ENCODE measurements at places on chromosomes 2 and 18.
A peak's percentile ranks its signal among the peaks of the same experiment; 100 is the strongest.

- peak; percentile 89 for DNase-seq
Measured at GRCh38 chr2:220104871-220105351, 477.5 kb downstream of the SLC4A3 start.

DNA sequence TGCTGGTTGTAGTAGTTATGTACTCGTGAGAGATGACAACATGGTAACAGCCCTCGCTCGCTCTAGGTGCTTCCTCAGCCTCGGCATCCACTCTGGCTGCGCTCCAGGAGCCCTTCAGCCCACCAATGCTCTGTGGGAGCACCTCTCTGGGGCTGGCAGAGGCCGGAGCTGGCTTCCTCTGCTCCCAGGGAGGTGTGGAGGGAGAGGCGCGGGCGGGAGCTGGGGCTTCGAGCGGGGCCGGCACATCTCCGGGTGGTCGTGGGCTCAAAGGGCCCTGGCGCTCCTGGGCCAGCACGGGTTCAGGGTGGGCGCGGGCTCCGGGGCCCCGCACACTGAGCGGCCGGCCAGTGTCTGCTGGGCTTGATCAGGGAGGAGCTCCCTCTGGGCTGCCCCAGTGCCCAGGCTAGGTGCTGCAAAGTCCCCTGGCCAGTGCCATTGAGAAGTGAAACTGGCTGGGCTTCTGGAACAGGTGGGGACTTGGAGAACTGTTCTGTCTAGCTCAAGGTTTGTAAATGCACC, 1012.1 kb downstream of the CNTNAP5 start:
- no peak for DNase-seq

DNA sequence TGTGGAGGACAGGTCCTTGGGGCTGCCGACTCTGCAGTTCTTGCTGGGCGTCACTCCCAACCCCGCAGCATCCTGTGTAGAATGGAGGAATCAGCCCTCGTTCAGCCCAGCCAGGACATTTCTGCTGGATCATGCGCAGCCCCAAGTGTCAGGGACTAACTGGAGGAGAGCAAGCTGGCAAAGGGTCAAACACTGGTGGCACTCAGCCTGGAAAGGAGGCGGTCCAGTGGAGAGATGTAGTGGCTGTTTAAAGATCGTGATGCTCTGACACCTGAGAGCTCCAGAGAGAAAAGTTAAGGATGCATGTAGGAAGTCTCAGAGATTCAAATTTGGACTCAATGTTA, 63.6 kb upstream of the SH3RF3 start:
- DNase-seq, result no peak

- peak; percentile 88 for DNase-seq
Measured at GRCh38 chr2:98757904-98758421, 27.0 kb upstream of the MGAT4A start.

GRCh38 chr2:230849633-230850357, 14.9 kb upstream of the ITM2C start:
- no peak for DNase-seq

GRCh38 chr2:20531633-20532262, 84.9 kb downstream of the RHOB start:
- no peak for DNase-seq

DNA sequence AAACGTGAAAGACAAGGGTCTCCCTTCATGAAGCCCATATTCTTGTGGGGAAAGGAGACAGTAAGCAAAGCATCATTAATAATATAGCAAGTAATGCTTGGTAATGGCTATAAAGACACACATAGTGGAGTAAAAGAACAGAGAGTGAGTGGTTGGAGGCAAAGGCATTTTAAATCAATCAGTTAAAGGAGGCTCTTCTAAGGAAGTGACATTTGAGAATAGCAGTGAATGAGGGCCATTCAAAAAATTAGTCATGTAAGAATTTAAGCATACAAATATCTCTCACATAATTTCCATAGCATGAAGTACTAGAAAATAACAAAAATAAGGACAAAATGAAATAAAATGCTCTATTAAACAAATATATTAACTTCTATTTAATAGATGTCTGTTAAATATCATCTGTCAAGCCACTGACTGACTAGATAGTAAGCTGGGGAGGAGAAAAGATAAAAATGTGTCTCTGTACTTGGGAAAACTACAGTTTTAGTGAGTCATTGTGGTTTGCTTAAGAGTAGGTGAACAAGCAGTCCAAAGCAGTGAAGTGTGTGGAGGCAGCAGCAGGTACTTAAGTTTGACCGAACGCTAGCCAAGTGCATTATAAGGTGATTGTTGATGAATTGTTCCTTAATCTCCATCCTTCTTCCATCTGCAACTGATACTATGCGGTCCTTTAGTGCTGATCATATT, 160.1 kb downstream of the PARD3B start:
- DNase-seq, result peak; percentile 20

DNA sequence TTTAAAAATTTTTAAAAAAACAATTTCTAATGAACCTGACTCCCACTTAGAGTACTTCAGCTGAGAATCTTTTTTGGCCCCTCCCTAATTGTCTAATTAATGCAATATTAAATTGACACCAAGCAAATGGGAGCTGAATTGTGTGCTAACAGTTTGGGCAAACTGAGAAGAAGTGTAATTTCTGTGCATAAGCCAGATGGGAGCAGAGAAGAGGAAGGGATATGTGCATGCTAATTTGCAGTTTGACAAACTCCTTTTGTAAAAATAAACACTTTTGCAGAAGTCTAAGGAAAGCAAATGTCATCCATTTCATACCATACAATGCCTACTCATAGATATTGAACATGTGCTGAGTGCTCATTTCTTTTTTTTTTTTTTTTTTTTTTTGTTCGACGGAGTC, 332.0 kb downstream of the CYRIA start:
- no peak for DNase-seq

DNA sequence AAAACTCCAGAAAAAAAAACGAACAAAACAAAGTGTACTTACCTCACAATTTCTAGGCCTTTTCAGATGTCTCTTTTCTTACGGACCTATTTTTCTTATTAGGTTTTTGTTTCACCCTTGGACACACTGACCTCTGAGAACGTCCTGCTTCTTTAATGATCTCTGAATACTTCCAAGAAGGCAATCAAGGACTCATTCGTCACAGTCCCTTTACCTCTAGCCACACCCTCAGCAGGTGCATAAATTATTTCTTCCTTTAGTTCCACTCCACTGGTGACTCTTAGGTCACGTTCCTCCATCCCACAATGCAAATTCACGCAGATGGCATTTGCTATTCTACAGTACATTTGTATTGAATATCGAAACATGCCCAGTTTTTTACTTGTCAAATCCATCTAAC, 21.9 kb downstream of the PELI1 start:
- DNase-seq, result no peak

DNA sequence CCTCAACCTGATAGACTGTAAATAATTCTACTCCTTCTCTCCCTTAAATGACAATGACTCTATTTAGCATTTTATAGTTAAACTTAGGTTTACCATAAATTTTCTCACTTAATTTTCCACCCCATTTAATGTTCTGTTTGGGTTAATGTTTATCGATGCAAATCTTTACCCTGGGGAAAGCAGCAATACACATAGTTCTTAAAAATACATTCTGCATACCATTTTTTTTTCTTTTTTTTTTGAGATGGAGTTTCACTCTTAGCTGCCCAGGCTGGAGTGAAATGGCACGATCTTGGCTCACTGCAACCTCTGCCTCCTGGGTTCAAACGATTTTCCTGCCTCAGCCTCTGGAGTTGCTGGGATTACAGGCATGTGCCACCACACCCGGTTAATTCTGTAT, 14.0 kb downstream of the STAM2 start:
- DNase-seq, result no peak

- peak; percentile 57 for DNase-seq
Measured at GRCh38 chr2:150538651-150539201, 51.3 kb upstream of the RND3 start.

GRCh38 chr2:239712755-239713154, 311.9 kb upstream of the HDAC4 start:
- no peak for DNase-seq

DNA sequence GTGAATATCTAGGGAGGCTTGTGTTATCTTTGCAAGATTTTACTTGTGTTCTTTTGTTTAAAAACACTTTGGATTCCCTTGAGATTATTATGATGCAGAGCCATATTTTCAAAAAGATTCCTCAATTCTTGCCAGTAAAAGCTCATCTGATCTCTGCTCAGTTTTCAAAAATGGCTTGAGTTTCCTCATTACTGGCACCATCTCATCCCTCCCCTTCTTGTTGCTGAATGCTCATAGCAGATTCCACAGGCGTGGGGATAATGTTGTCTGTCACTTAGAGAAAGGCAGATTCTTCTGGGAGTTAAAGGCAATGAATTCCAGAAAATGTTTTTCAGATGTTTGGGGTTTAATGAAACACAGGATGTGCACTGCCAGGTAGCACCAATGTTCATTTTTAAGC, 170.4 kb upstream of the TANK start:
- DNase-seq, result no peak

- no peak for DNase-seq
Measured at GRCh38 chr2:88754585-88755320, 63.3 kb downstream of the RPIA start.

- no peak for DNase-seq
Measured at GRCh38 chr2:43047187-43047780, 179.1 kb downstream of the ZFP36L2 start.

DNA sequence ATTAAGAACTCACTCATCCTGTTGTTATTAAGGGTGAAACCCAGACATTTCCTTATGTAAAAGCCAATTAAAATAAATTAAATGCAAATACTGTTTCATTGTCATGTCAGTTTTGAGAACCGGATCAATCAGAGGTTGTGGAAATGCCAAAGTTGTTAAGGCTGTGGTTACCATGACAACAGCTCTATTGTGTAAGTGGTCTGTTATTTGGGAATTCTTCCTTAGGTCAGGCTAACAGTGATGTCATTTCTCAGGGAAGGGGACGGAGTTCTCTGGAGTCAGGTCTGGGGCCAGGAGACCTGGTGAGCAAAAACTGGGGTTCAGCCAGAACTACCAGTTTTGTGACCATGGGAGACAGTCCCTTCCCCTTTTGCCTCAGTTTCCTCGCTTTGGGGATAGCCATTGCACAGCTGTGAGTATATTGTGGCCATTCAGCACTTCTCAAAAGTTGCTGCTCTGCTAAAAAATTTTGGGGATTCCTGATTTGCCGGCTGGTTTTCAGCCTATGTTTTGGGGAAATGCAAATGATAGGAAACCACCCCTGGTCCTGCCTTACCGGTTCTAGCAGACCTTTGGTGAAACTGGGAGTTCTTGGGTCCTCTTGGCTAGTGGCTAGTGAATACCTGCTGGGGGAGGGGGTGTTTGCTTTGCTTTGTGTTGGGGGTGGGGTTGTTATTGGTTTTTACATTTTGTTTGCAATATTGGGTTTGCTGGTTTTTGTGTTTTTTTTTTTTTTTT, 21.6 kb downstream of the HPCAL1 start:
- peak; percentile 38 for DNase-seq

DNA sequence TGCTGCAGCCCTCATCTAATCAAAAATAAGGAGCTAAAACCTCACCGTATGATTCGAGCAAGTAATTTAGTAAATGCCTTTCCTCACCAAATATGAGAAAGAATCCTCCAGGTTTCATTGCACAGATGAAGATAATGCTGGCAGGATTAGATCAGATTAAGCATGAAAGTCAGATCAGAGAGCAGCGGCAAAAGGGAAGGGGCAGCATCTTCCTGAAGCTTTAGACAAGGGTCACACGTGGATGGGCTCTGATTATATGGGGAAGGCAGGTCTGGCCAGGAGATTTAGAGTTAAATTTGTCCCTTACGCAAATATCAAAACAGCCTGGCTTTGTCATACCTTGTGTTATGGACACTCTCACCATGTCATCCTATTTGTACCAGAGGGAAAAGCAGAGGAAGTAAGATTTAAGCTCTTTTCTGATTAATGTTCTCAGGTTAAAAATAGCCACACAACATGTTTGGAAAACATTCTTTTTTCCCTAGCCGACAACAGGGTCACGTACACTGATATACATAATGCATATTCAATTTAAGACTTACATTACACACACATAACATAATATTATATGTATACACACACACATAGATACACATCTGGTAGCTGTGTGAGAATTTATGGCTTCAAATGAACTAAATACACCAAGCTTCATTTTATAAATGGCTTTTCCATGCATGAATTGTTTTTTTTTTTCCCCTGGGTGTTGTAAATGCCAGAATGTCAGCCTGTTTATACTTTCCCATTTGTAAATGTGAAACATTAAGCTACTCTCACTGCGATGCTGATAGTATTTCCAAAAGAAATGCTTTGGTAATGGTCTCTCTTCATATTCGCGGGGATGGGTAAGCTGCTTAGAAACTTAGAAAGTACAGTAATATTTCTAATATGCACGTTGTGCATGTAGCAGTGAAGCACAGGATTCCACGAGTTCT, 196.3 kb upstream of the SIX3 start:
- no peak for DNase-seq

DNA sequence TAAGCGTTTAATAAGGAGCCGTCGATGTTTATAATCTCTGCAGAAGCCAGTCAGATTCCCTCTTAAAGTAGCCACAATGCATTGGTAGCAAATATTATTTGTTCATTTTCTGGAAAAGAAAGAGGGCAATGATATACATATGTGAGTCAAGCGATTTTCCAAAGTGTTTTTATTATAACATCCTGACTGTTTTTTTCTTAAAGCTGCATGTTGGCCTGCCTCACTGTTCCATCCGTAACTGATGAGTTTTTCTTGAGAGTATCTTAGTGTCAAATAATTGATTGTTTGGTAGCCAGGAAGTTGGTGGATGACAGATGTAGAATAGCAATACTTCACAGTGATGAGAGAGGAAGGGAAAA, 3.7 kb downstream of the TSHZ1 start:
- DNase-seq, result no peak

DNA sequence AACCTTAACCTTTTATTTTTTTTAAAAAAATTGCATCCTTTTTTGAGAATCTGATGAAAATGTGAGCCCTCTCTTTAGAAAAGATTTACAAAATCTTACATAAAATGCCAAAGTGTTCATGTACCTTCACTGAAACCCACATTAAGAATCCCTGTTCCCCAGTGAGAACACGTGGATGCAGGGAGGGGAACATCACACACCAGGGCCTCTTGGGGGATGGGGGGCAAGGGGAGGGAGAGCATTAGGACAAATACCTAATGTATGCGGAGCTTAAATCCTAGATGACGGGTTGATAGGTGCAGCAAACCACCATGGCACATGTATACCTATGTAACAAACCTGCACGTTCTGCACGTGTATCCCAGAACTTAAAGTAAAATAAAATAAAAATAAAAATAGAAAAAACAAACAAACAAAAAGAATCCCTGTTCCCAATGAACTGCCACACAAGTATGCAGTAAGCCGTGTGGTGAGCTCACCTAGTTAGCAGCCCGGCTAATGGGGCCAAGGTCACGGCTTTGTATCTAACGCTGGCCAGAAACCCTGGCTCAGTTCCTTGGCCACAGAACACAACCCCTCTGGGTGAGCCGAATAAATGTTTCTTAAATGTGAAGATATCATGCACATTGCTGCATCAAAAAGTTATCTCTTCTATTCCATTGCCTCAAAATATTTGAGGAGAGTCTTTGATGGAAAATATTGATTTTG, 41.4 kb downstream of the CHST9 start:
- no peak for DNase-seq

DNA sequence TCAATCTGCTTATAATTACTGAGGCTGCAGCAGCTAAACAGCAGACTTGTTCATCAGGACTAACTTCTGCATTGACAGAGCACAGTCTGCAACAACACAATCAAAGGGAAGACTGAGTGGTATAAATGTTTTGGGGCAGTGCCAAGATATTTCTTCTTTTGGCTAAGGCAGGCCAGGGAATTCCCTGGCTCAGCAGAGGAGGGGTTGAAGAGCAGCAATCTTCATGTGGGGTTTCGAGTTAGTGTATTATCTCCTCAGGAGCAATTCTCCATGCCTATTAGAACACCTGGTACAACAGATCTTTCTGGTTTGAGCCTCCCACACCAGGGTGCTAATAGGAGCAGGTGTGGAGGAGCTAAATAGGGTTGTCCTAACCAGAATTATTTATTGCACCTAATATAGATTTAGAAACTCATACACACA, 103.0 kb upstream of the STK17B start:
- peak; percentile 82 for DNase-seq
